Activated T-cell treated with anti-CD3 and anti-CD28 coated beads for 48 hours (primary cell): ENCODE measurements at places on chromosomes 2 and 18.

DNA sequence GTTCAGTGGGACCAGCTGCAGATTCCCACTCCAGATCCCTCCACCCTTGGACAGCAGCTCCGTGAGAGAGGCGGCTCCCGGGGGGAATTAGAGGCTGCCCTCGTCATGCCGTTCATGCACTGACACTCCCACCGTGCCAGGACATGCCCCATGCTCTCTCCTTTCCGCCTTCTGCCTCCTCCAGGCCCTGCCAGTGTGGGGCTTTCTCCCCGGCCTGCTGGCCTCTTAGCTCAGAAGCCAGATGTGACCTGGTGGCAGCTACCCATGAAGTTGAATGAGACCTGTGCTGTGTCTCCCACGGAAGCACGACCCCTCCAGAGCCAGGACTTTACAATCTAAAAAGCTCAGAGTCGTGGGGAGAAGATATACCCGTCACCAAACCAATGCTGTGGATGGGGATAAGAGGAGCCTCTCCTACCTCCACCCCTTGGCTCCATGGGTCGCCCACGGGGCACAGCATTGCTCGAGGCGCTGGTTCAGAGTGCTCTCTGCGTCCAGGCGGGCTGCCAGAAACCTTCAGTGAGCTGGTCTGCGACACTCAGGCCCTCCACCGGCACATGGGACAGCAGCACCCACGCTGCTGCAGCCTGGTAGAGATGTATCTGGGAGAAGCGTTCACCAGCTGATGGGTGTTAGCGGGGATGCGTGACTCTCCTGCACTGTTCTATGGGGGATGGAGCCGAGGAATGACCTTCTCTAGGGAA is 111.0 kb upstream of the GPC1 start:
- DNase-seq = no peak

GRCh38 chr2:12363138-12363537 is 353.6 kb upstream of the TRIB2 start:
- DNase-seq = no peak

DNA sequence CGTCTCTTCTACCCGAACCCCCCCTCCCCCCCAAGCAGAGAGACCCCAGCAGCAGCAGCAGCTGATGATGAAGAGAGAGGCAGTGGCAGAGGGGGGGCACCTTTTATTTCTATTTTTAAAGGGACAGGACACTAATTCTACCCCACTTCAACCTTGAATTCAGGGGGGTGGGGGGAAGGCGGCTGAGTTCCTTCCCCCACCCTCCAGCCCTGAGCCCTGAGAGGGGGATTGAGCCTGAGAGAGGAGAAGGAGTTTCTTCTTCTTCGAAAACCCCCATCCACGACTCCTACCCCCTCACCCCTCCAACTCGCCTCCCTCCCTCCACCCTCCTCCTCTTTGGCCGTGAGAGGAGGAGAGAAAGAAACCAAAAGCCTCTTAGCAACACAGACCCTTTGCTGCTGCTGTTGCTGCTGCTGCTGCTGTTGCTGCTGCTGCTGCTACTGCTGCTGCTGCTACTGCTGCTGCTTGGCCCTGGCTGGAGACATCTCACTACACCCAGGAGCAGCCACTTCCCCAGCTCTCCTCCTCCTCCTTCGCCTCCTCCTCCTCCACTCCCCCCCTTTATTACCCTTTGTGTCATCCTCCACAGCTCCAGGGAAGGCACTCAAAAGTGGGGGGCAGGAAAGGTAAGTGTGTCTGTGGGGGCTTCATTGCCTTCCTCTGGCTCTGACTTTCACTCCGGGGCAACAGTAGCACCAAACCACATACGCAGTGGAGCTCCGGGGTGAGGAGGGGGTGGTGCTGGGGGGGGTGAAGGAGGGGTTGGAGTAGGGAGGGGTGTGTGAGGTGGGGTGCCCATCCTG is at the start of gene MBD5:
Gene MBD5, plus strand, starts transcription at position 33 of the 803 bp plus-strand sequence.
- DNase-seq = peak; percentile 35

DNA sequence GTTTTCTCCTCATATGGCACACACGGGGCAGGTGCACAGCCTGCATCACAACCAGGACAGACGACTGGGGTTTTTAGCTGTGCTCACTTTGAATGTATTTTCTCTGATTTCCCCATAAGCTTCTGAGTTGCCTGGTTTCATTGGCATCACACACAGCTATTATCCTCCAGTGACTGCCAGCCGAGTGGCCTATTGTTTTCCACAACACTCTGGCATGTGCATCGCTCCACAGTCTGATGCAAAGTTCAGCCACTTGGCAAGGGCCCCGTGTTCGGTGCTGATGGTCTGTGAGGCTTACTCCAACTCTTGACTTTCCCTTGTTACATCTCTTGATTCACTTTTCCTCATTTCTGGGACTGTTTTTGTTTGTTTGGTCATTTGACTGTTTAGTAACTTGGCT is 593.1 kb downstream of the CBLN2 start:
- DNase-seq = no peak

DNA sequence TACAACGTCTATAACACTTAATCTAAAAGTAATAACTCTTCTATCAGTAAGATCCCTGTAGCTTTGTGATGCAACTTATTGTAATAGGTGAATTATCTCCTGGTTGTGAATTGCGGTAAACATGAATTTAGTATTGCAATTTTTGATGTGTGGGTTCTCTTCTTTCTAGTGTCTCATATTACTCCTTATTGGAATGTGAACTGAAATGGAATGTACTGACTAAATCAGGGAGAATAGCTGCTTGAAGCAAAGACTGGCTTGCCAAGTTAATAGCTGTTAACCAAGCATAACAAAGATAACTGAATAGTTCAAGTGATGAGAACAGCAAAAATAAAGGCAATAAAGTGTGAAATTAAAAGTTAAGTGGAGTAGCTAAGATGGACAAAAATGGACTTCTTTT is 60.5 kb upstream of the TFPI start:
- no peak for DNase-seq

GRCh38 chr2:26875065-26875634 is 27.2 kb downstream of the DPYSL5 start:
- DNase-seq = no peak

DNA sequence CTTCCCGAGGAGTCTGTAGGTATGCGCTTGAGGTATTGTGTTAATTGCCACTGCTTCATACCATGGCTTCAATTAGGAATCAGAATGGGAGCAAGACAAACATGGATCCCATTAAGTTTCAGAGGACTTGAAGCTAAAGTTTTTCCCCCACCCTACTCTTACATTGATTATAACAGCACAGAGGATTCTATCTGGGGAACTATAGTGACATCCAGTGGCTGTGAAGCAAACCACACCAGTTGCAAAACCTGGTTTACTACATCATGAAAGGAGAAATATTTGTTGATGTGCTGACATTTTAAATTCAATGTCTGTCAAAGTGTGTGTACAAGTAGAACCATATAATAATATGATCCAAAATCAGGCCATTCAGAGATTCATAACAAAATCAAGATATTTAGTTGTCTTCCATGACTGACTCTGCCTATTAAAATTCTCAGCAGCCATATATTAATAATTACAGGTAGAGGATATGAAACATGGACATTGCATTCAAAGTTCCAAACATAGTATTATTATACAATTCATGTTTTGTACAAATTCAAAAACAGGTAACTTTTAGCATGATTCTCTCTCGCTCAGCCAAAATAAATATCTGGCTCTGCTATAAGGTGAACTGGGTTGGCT is 82.9 kb downstream of the GRB14 start:
- no peak for DNase-seq

- no peak for DNase-seq
Observed at GRCh38 chr2:44813165-44813564, 128.3 kb upstream of the SIX3 start.

DNA sequence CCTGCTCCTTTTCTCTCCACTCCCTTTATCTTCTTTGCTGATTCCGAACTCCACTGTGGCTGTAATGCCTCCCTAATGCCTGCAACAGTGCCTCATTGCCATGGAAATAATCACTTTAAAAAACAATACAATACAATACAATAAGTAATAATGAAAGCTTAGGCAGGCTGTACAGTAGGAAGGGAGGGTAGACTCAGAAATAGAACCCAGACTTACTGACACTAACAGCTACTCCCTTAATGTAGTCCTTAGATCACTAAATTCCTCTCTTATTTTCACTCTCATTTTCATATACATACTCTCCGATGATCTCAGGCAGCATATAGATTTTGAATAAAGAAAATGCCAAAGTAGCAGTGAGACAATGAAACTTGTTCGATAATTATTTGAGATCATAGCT is 70.2 kb downstream of the DLGAP1 start:
- DNase-seq = no peak

DNA sequence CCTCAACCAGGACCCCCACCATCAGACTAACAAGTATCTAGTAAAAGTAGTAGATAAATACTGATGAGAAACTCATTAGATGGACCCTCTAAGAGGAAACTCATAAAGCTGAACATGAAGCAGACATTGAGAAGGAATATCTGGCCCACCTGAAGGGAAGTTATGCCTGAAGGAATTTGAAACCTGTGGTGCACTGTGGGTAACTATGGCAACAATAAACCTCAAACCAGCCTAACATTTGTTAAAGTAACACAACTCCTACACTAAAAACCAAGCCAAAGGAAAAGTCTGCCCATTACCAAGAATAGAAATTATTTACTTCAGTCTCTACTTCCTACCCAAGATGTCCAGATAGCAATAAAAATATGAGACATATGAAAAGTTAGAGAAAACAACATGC is 43.4 kb downstream of the KIAA1328 start:
- no peak for DNase-seq

GRCh38 chr2:37388074-37388473 is 43.6 kb downstream of the QPCT start:
- DNase-seq = no peak

DNA sequence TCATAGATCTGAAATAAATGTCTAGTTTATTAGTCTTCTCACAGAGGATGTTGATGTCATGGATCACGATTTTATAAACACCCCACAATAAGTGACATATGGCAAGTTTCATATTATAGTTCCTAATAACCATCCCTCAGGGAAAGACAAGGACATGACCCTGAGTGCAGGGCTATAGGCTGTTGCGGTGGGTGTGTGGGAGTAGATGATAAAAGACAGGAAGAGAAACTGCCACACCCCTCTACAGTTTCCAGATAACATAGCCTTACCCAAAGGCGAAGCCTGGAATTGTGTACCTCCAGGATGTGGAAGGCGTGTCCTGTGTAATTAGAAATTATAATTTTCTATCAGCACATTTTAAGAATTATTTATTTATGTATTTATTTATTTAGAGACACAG is 2.4 kb upstream of the NEDD4L start:
- DNase-seq = no peak
